ENCODE measurements at places on chromosomes 4 and X. TPM values are rescaled to one million over a fixed set of nuclear protein-coding genes. Genes with fewer than 3 reads are reported as not detected.

The PDCL2 gene
- not detected for total RNA-seq

The TLR10 gene
- not detected for total RNA-seq

The RASL11B gene
- total RNA-seq, result 0.25 TPM

The LRIT3 gene
- 0.19 TPM for total RNA-seq

The GALNTL6 gene
- not detected for total RNA-seq

The CT45A10 gene
- total RNA-seq, result not detected

The CSAG2 gene
- 0.23 TPM for total RNA-seq

The OTC gene
- total RNA-seq, result not detected

The DDIT4L gene
- 0.60 TPM for total RNA-seq

The IL21 gene
- total RNA-seq, result 50.0 TPM

The RHOXF2B gene
- total RNA-seq, result not detected

All from activated CD4-positive, alpha-beta T cell treated with anti-CD3 and anti-CD28 coated beads for 36 hours (primary cell).